Stimulated activated CD4-positive, alpha-beta T cell treated with anti-CD3 and anti-CD28 coated beads, Interleukin-2, amount 100 ng/mL, for 24 hours (primary cell): ENCODE measurements at places on chromosomes 13 and 19.
A peak's percentile ranks its signal among the peaks of the same experiment; 100 is the strongest.

DNA sequence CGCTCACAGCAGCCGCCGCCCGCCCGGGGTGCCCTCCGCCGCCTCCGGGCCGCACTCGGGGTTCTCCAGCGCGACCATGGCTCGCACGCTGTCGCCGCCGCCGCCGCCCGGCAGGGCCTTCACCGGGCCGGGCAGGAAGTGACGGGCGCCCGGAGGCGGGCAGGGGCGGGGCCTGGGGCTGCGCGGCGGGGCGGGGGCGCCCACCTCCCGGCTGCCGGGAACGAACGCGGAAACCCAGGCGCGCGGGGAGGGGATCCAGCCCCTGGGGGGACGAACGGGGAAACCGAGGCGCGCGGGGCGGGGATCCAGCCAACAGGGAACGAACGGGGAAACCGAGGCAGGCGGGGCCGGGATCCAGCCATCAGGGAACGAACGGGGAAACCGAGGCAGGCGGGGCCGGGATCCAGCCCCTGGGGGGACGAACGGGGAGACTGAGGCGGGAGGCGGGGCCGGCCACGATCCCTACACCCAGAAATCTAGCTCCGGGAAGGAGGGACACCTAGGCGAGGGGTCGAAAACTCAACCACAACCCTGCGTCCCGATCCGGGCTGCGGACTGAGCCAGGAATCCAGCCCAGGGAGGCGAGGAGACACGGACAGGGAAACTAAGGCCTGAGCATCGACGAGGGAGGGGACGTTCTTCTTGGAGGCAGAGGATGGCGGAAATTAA is at the start of gene R3HDM4:
Gene R3HDM4, minus strand, starts transcription at position 140 of the 669 bp plus-strand sequence. Its CDS starts 62 bp downstream, at position 78.
- DNase-seq, result peak; percentile 89

- DNase-seq, result no peak
Observed at GRCh38 chr19:7859831-7860713, 14.1 kb downstream of the PRR36 start.

GRCh38 chr13:106919638-106920037 is 351.7 kb upstream of the ARGLU1 start:
- no peak for DNase-seq

DNA sequence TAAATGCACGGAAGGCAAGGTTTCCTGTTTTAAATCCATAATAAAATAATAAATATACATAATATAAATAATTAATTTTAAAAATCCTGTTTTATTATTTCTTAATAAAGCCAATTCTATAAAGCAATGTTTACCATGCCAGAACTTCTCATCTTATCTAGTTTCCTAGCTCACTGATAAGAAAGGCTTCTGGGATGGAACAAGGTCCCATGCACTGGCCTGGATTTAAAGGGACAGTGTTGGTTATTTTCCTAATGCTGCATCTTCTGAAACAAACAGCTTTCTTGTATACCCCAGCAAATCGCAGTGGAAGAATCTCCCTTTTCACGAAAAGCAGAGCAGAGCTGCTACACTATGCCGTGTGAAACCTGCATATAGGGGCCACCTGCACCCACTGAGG is 68.8 kb downstream of the LNX2 start:
- no peak for DNase-seq

DNA sequence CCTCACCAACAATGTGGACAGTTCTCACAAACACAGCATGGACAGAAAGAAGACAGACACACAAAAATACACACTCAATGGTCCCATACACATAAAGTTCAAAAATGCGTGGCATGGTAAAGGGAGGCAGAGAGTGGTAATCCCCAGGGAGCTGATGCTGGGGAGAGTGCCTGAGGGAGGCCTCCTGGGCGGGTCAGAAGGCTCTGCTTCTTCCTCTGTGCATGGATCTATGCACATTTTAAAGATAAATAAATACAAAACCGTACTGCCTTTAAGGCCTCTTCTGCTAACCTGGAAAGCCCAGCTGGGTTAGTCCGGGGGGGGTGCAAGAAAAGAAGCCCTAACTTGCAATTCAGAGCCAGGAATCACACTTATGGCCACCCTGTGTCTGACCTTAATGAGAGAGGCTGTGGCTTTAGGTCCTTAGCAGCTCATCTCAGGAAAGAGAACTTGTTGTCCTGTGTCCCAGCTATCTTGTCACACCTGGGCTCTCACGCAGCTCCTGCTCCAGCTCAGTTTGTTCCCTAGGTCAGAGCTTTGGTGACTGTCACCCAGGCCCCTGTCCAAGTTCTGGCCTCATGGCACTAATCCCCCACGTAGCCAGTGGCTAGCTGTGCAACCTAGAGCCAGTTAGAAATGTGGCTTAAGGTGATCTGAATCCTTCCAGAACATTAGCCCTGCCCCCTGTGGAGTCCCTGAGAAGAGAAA is 28.5 kb downstream of the POP4 start:
- no peak for DNase-seq

DNA sequence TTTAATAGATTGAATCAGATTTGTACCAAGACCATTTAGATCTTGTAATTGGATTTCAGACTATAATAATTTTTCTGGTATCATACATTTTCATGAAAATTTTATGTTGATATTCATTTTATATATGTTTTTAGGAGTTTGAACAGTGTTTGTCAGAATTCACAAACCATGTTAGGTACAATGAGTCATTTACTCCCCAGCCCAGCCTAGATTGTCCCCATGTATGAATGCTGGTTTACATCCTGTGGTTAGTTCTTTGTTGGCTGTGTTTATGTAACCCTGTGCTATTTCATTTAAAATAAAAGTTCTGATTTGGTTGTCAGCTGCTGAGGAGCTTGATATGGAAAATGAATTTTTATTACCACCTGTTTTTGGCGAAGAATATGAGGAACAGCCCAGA is 96.7 kb downstream of the GJA3 start:
- DNase-seq, result no peak

GRCh38 chr19:13072188-13072908 is 30.3 kb downstream of the LYL1 start:
- DNase-seq, result no peak

DNA sequence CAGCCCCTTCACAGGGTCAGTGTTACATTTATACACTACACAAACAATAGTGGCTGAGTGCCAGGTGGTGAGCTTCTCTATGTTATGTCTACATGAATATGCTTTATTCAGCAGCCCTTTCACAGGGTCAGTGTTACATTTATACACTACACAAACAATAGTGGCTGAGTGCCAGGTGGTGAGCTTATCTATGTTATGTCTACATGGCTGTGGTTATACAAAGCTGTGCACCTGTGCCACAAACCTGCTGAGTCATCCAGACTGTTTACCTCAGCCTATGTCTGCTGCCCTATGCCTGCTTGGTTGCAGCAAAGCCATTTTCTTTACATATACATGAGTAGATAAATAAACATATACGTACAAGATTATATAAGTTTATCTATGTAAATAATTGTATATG is 76.5 kb downstream of the ZNF726 start:
- DNase-seq, result no peak

GRCh38 chr13:46682707-46683106 is 114.3 kb downstream of the ESD start:
- no peak for DNase-seq

DNA sequence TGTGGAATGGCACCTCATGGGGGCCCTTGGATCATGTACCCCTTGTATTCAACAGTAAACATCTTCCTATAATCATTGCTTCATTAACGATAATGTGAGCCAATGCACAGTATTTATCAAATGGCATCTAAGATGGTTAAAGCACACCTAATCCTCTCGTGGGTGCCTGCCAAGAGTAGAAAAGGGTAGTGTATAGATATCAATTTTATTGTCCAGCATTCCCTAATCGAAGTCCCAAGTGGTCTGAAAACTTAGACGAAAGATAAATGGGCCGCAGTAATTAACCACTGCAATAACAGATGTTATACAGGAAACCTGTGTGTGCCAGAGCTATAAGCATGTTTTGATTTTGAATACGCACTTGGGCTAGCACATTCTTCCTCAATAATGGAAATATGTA is 667 bp upstream of the MBNL2 start:
- DNase-seq, result no peak

DNA sequence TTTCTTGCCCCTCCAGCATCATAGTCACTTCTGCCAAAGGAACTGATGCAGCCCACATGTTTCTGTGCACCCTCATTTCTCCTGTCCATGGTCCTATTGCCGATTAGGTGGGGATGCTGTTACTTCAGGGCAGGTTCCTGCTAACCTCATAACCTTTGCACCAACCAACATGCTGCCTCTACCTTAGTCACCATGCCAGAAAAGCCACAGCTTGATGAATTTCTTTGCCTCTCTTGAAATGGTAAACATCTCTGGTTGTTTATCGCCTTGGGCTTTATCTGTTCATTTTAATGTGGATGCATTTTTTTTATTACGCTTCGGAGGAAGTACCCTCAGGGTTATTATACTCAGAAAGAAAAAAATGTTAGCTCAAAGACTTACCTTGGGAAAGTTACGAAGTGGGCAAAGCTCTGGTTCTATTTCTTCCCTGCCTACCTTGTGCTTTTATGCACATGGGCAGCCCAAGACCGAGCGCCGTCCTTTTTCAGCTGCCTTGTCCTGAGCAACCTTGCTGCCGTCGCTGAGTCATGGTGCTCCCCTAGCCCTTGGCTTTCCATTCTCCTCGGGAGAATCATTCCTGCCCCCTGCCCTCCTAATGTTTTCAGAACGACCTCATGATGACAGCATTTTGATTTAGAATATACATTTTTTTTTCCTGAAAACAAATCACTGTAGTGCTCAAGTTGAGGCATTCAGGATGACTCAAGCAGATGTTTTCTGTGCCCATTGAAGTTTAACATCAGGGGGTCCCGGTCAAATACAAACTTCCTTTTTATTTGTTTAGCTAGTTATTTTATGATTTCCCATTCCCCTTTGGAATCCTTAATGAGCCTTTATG is 280.0 kb downstream of the SHISA2 start:
- no peak for DNase-seq

DNA sequence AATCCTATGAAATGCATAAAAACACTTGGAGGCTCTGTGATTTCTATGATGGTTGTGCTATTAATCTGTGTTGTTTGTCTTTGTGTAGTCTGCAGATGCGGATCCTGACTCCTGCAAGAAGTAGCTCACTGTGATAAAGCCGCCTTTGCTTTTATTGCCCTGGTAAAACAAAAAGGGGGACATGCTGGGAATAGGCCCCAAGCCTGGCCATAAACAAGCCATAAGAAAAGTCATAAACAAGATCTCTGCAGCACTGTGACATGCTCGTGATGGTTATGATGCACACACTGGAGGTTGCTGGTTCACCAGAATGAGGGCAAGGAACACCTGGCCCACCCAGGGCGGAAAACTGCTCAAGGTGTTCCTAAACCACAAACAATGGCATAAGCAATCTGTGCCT is 26.6 kb upstream of the ZNF266 start:
- no peak for DNase-seq

GRCh38 chr13:87975035-87975434 is 303.9 kb downstream of the SLITRK5 start:
- no peak for DNase-seq

GRCh38 chr19:2330632-2331284 is 2.3 kb downstream of the SPPL2B start:
- no peak for DNase-seq

DNA sequence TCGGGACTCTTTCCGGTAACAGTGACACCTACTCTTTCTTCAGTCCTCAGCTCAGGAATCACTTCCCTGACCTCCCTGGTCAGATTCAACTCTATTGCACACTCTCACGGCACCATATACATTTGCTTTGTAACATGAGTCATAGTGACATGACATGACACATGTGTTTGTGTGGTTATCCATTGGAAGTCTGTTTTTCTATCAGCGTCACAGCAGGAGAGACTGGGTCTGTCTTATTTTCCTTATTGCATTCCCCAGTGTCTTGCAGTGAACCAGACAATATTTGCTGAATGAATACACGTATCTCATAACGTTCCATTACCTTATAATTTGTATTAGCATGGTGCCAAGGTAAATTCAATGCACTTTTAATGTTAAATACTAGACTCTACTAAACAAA is 102.0 kb downstream of the DCLK1 start:
- DNase-seq, result no peak

- no peak for DNase-seq
Observed at GRCh38 chr19:37981785-37982475, 74.9 kb downstream of the SIPA1L3 start.
